NCI-H187 treated with DMSO at 0.1 percent for 48 hours (cell line): ENCODE measurements at places on chromosomes 7 and 10.

GRCh38 chr7:130329681-130330080 lies 14.9 kb upstream of the CPA5 start:
- no peak for DNase-seq

DNA sequence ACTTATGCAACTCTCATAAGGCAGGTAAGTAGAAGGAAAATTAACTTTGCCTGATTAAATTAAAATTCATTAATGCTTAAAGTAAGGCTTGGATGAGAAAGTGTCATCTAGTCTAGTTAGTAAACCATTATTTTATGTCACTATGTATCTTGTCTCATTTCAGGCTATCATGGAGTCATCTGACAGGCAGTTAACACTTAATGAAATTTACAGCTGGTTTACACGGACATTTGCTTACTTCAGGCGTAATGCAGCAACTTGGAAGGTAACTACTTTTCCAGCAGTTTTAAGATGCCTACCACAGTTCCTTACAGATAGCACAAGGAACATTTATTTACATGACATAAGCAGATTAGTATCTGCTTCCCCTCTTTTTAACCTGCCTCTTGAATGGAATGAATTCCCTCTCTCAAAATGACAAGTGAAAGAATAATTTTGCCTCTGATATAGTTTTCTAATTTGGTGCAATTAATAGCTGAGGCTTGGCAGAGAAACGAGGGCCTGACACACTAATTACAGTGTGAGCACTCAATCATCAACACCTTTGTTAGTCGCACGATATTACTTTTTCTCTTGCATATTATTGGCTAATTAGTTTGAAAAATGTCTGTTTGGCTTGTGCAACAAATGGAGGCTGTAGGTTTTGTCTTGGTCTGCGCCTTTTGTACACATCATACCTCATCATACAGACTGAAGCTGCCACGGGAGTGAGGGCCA lies 245.0 kb downstream of the FOXP2 start:
- DNase-seq, result no peak

- DNase-seq, result no peak
Observed at GRCh38 chr7:89265631-89266030, 470.1 kb upstream of the TEX47 start.

- DNase-seq, result no peak
Observed at GRCh38 chr10:69902835-69903535, 101.3 kb downstream of the COL13A1 start.

GRCh38 chr7:2473496-2474180 lies 2.6 kb downstream of the GRIFIN start:
- DNase-seq, result no peak
